ENCODE measurements at places on chromosomes 4 and X. TPM values are rescaled to one million over a fixed set of nuclear protein-coding genes. Genes with fewer than 3 reads are reported as not detected.

The DMRTC1B gene
- not detected for total RNA-seq

DNA sequence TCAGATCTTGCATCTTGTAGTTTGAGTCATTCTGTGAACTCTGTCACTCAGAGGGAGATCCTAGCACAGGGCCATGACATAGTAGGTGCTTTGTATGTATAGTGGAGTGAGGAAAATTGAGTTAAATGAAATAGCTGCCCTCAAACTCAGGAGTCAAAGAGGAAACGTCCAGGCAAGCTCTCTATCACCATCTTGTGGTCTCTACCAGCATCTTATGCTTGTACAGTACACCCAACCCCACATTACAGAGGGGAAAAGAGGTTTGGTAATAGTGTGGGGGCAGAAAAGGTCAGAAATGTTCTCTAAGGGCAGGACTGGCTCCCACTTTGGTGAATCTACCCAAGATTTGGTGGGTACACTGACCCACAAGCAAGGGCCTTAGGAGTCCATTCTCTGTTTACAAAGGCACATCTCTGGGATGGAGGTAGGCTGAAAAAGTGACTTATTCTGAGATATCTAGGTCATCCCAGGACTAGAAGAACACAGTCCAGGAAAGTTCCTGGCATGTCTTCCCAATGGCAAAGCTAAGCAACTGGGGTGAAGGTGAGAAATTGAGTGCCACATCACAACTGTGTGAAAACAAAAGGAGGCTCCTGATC is 131.8 kb downstream of the OR13H1 start:
- H3K36me3 ChIP-seq: no peaks in the 10 kb centered on the region
- H3K27ac ChIP-seq: no peak overlapping the region
- H3K4me3 ChIP-seq: no peak overlapping the region
- H3K27me3 ChIP-seq: no peaks in the 10 kb centered on the region

GRCh38 chr4:144611850-144612249 is 34.1 kb upstream of the HHIP start:
- no peak overlapping the region for H3K27ac ChIP-seq
- DNase-seq: no peak
- no peak overlapping the region for H3K4me3 ChIP-seq

DNA sequence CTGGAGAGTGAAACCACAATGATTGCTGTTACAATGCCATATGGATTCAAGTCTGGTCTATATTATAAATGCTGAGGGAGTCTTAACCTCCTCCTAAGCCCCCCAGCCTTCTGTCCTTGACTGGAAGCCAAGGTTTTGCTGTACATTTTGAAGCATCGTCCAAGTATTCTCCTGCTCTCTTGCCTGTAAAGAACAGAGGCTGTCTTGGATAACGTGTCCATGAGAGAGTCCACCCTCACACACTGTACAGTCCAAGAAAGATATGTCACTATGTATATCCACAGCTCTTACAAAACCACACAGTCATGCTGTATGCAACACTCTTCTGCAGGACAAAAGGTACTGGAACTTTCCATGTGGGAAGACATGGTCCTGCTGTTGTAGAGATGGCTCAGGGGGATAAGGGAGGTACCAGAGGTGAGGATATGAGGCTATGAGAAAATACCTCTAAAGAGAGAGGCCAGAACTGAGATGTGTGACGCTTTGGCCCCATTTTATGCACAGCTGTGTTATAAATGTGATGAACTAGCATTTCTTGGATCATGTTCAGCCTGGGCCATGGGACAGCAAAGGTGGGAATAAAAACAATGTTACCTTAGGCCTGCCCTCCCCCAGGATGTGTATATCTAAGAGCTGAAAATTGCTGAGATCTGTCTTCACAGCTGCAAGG is 678.6 kb downstream of the IQCM start:
- no peaks in the 10 kb centered on the region for H3K4me1 ChIP-seq
- no peaks in the 10 kb centered on the region for H3K36me3 ChIP-seq
- no peak overlapping the region for H3K4me3 ChIP-seq
- no peak for DNase-seq
- H3K27ac ChIP-seq: no peak overlapping the region

The PRDM5 gene
- total RNA-seq: 6.5 TPM

DNA sequence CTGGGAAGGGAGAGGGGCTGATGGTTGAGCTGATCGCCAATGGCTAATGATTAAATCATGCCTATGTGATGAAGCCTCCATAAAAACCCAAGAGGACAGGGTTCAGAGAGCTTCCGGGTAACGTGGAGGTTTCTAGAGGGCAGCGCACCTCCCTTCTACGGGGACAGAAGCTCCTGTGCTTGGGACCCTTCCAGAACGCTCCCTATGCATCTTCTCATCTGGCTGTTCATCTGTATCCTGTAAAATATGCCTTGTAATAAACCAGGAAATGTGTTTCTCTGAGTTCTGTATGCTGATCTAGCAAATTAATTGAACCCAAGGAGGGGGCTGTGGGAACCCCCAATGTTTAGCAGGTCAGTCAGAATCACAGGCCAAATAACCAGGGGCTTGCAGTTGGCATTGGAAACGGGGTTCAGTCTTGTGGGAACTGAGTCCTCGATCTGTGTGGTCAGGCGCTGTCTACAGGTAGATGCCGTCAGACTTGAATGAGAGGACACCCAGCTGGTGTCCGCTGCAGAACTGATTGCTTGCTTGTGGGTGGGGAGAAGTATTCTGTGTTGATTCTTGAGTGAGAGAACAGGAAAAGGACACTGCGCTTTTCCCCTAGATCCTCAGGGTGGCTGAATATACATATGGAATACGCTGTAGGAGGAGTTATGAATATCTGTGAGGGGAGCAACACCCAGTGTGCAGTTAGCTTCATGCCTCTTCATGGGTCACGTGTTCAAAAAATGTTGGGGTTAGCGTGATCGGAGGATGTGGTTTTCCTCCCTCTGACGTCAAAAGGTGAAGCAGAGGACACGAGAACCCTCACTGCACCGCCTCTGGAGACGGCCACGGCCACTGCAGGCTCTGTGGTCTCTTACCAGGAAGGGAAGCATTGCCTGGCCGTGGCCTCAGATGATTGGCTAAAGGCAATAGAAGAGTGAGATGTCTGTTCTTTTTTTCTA is 29.2 kb downstream of the HTT-AS start:
- H3K4me1 ChIP-seq: peaks cover 18% of the 10 kb centered on the region
- H3K36me3 ChIP-seq: no peaks in the 10 kb centered on the region
- no peak overlapping the region for H3K27ac ChIP-seq
- DNase-seq: peak; percentile 31

The SHROOM2 gene
- total RNA-seq: 7.8 TPM

DNA sequence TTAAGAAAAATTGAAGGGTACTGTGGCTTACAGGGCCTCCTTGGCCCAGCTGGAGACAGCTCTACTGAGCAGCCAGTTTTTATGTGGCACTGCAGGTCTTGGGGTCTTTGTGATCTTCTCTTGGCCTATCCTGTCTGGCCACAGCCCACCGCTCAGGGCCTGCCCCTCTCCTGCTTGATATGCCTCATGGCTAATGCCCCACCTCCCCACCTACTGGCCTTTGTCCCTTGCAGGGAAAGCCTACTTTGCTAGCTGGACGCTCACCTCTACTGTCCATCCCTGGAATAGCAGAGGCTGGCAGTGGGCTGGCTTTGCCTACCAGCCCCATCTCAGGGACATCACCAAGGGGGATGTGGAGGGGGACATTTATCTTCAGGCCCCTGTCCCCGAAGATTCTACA is 134.1 kb downstream of the PJA1 start:
- H3K4me3 ChIP-seq: no peak overlapping the region
- H3K27me3 ChIP-seq: no peaks in the 10 kb centered on the region
- H3K27ac ChIP-seq: no peak overlapping the region

The UGT2B17 gene
- total RNA-seq: not detected

GRCh38 chrX:292900-293897 is 12.0 kb downstream of the PLCXD1 start:
- no peak for DNase-seq
- no peak overlapping the region for H3K4me3 ChIP-seq
- H3K36me3 ChIP-seq: peaks cover 31% of the 10 kb centered on the region
- no peaks in the 10 kb centered on the region for H3K27me3 ChIP-seq
- no peak overlapping the region for H3K27ac ChIP-seq
- no peaks in the 10 kb centered on the region for H3K4me1 ChIP-seq

DNA sequence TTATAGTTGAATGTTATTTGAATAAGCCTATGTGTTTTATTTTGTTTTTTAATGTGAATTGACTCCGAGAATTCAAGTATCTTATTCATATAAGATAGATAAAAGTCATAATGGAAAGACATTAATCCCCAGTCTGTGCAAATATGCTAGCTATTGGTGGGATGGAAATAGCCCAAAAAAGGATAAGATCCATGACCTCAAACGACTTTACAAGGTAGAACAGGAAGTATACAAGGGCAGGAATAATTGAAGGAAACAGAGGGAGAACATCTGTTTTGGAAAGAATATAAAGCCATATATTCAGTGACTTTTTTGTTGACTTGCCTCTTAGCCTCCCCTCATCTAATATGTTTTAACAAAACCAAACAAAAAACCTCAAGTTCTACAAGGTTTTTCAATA is 9.0 kb downstream of the ABCE1 start:
- DNase-seq: no peak
- no peak overlapping the region for H3K27ac ChIP-seq
- no peaks in the 10 kb centered on the region for H3K27me3 ChIP-seq
- H3K4me3 ChIP-seq: no peak overlapping the region
- peaks cover 6% of the 10 kb centered on the region for H3K36me3 ChIP-seq

GRCh38 chr4:46277165-46277951 is 112.6 kb downstream of the GABRA2 start:
- no peak for DNase-seq
- H3K4me3 ChIP-seq: no peak overlapping the region
- H3K4me1 ChIP-seq: no peaks in the 10 kb centered on the region
- no peaks in the 10 kb centered on the region for H3K27me3 ChIP-seq
- H3K27ac ChIP-seq: no peak overlapping the region
- no peaks in the 10 kb centered on the region for H3K36me3 ChIP-seq

GRCh38 chrX:95675011-95675410 is 1009.6 kb upstream of the DIAPH2 start:
- no peaks in the 10 kb centered on the region for H3K27me3 ChIP-seq
- no peaks in the 10 kb centered on the region for H3K36me3 ChIP-seq
- no peak for DNase-seq

The GPRASP2 gene
- total RNA-seq: 7.6 TPM

- H3K27ac ChIP-seq: no peak overlapping the region
- H3K4me1 ChIP-seq: no peaks in the 10 kb centered on the region
- no peaks in the 10 kb centered on the region for H3K36me3 ChIP-seq
- no peak overlapping the region for H3K4me3 ChIP-seq
- H3K27me3 ChIP-seq: no peaks in the 10 kb centered on the region
Observed at GRCh38 chr4:15117270-15117946, 115.1 kb downstream of the CPEB2 start.

DNA sequence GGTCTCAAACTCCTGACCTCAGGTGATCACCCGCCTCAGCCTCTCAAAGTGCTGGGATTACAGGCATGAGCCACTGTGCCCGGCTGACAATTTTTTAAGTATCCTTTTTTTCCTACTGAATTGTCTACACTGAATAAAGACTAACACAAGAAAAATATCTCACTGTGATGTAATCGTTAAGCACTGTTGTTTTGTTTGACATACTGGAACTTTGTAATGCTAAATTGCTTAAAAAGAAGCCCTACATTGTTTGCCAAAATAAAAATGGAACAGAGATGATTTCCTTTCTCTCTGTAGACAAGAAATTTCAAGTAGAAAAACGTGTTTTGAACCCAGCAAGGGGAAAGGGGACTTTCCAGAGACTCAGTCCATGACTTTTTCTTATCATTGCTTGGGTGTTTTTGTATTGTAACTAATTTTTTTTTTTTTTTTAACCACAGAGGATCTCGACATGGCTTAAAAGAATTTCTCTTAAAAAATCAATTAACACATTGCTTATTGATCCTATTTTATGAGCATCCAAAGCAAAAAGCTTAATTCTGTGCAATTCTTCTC is 74.9 kb downstream of the TMEM156 start:
- H3K27ac ChIP-seq: no peak overlapping the region
- no peak for DNase-seq
- no peaks in the 10 kb centered on the region for H3K4me1 ChIP-seq

DNA sequence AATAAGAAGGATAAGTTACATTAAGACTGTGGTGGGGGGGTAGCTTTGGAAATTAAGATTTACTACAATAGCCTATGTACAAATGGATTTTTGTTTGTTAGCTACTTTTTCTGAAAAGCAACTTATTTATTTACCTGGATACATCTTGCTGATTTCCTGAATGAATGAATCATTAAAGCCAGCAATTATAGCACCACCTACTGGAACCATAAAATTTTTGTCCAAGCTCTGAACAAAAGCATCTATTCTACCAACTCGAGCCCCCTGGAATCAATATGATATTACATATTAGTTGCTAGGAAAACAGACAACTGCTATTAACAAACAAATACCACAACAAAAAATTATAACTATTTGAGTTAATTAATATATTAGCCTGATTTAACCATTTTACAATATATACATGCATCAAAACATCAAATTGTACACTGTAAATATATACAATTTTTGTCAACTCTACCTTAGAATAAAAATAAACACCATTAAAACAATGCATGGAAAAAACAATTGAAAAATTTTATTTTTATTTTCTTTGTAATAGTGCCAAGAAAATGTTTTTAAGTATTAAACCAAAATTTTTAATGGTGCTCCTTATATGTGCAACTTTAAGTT is 15.3 kb downstream of the SEPSECS start:
- H3K27me3 ChIP-seq: no peaks in the 10 kb centered on the region
- H3K36me3 ChIP-seq: no peaks in the 10 kb centered on the region
- H3K27ac ChIP-seq: no peak overlapping the region

The SSX4 gene
- total RNA-seq: not detected

The MAGEB2 gene
- not detected for total RNA-seq

DNA sequence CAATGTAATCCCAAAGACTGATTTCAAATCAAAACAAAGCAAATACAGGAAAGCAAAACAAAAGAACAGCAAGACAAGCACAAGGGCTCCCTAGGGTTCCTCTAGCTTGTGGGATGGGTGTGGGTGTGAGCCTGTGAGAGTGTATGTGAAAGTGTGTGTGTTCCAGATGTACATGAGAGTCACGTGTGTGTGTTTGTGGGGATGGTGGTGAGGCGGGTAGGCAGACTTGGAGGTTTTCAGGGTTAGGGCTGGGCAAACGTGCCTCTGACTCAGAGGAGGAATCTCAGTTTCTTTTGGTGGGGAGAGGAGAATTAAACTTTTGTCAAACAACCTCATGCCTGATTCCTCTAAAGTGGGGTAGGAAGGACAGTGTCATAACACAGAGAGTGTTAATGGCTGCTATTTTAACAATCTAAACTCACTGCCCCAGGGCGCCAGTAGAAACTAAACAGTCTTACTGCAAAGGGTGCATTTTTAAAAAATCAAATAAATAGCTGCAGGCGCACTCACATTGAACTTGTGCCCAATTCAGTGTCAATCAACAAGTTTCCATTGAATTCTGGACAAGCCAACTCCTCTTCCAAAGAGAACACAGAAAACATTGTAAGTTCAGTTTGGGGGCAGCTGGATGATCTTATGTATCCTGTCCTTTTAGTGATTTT is 51.8 kb downstream of the CHRDL1 start:
- DNase-seq: no peak
- no peaks in the 10 kb centered on the region for H3K27me3 ChIP-seq
- H3K4me1 ChIP-seq: peaks cover 4% of the 10 kb centered on the region

The FGF16 gene
- total RNA-seq: not detected

Data from esophagus squamous epithelium (tissue), 5 donors.